HEK293T (cell line): ENCODE measurements at places on chromosomes 6 and 20.
A peak's percentile ranks its signal among the peaks of the same experiment; 100 is the strongest.

- DNase-seq = no peak
Observed at GRCh38 chr6:13573669-13574110, 711 bp upstream of the SIRT5 start.

- DNase-seq = no peak
Observed at GRCh38 chr6:151181706-151182363, 57.9 kb upstream of the AKAP12 start.

DNA sequence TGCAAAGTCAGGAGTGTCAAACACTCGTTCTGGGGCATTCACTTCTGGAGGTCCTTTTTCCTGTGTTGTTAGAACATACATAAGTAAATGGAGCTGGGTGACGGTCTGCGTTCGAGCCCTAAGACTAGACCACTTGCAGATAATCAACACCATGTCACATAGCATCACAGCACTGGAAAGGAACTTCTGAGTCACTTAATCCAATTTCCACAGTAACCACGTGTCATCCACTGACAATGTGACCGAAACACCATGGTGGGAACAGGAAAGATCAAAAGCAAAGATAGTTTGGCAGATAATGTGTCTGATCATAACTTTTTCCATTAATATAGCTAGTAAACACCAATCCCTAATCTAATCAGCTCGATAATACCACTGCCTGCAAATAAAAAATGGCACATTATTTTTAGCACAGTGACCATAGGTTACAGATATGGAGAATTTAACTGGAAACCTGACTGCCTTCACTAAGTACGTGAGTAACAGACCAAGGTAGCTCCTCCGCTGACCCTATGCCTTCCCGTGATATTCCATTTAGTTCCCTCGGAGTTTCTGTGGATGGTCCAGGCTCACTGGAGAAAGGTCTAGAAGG lies 34.8 kb downstream of the WRNIP1 start:
- DNase-seq = no peak

DNA sequence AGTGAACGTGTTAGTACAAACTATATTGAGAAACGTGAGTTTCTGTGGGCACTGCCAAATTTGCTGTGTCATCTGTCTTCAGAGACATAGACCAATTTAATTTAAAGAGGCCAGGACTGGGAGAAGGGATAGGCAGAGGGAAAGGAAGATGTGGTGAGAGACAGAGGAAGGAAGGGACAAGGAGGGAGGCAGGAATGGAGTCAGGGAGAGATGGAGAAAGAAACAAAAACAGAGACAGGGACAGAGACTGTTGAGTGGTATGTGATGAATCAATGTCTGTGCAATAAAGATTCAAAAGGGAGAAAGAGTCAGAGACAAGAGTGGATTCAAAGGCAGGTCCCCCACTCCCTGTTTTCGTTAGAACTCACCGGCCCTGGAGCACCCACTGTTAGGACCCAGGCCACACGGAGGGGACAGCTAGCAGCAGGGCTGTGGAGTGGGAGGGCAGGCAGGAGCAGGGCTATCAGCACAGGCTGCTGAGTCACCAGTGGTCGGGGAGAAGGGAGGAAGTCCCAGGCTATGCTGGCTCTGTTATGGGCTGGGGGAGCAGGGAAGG lies 51.6 kb upstream of the CHD6 start:
- no peak for DNase-seq

- no peak for DNase-seq
Observed at GRCh38 chr20:60240415-60240814, 282.2 kb downstream of the CDH26 start.

DNA sequence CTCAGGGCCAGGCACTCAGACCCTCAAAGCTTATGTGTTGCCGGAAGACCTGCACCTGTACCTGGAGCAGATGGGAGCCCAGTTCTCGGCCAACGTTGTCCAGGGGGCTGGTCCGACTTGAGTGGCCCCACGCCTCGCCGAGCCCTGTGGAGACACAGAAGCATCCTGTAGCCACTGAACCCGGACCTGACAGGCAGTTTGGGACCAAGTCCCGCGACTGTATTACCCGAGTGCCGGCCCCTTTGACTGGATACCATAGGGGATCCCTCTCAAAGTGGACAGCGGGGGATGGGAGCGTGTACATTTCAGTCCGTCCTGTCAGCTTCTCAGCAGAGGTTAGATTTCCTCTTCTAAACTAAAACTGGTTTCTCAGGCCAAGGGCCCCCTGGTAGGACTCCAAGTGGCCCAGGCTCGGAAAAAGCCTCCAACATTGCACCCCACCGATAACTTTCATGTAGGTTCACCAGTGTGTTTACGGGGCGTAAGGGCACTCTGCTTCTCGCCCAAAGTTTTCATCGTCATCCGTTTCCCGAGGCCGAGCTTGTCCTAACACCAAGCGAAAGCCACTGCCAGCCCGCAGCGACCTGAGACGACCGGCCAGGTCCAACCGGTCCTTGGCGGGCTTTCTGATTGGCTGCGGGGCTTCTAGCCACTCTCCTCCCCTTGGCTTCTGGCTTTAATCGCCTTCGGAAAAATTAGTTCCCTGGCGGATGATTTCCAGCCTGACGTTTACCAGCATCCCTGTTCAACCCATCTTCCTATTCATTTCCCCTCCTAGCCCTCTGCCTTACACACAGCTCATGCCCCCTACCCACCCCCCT lies 10.8 kb downstream of the SIM1 start:
- no peak for DNase-seq

DNA sequence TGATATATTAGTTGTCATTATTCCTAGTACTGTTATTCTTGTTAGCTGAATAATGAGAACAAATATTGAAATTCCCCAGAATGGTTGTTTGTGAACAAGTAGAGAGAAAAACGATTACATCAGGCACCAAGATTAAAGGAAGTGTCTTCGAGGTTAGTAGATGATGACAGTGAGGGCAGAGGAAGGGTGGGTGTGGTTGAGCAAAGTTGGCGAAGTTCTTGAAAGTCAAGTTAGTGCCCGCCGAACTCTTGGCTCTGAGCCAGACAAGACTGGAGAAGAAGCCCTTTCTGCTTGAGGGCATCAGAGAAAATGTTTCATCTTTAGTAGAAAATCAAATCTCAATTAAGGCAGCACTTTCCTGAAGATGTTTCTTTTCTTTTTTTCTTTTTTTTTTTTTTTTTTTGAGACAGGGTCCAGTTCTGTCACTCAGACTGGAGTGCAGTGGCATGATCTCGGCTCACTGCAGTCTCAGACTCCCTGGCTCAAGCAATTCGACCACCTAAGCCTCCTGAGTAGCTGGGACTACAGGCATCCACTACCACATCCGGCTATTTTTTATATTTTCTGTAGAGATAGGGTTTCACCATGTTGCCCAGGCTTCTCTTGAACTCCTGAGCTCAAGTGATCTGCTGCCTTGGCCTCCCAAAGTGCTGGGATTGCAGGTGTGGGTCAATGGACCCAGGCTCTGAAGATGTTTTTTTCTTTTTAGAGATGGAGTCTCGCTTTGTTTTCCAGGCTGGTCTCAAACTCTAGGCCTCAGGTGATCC lies 77.1 kb downstream of the SGK1 start:
- no peak for DNase-seq

- no peak for DNase-seq
Observed at GRCh38 chr6:82015043-82015442, 232.5 kb downstream of the IBTK start.

DNA sequence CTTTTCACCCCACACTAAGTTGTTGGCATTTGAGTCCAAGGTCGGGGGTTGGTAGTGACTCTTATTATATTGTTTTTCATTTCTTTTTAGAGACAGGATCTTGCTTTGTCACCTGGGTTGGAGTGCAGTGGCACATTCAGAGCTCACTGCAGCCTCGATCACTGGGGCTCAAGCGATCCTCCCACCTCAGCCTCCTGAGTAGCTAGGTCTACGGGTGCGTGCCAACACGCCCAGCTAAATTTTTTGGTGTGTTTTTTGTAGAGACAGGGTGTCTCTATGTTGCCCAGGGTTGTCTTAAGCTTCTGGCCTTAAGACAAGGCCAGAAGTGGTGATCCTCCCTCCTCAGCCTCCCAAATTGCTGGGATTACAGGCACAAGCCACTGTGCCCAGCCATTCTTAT lies 25.1 kb upstream of the TGM2 start:
- DNase-seq = no peak

DNA sequence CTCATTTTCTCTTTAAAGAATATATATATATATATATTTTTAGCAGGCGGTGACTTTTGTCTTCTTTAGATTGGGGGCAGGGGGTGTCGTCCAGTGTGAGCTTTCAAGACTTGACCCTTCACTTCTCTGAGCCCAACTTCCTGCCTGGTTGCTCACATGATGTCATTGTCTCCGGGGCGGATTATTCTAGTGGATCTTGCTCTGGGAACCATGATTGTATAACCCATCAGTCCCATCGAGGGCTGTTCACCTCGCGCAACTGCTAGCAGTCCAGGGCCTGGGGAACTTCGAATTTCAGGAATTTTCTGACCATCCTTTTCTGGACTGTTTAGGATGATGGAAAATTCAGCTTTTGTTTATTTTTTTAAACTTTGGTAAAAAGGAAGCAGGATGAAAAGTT lies 1.0 kb downstream of the IGF2R start:
- peak; percentile 65 for DNase-seq

DNA sequence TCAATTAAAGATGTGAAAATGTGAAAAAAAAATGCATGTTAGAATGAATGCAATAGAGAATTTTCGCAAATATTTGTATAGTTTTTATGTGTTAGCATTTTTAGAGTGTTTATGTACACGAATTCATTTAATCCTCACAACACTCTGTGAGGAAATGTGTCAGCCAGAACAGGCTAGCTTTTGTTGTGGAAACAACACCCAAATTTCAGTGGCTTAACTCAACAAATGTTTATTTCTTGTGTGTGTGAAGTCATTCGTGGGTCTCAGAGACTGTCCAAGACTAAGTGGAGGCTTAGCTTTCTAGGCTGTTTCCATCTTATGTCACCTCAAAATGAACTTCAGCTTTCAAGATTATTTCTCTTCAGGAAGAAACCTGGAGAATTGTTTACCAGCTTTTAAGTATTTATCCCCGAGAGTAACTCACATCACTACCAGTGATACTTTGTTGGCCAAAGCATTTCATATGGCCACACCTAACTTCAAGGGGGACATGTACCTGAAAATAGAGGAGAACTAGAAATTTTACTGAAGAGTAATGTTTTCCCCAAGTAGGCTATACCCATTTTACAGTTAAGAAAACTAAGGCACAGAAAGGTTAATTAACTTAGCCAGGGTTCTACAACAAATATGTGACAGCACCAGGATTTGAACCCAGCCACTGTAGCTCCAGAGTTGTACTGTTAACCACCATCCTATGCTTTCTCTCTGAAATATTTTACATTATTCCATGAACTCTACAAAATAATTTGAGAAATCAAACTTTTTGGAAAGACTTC lies 306.1 kb downstream of the QKI start:
- no peak for DNase-seq

GRCh38 chr6:158175111-158175510 lies 7.0 kb downstream of the GTF2H5 start:
- no peak for DNase-seq

- DNase-seq = no peak
Observed at GRCh38 chr6:118980063-118980462, 45.1 kb upstream of the MCM9 start.

DNA sequence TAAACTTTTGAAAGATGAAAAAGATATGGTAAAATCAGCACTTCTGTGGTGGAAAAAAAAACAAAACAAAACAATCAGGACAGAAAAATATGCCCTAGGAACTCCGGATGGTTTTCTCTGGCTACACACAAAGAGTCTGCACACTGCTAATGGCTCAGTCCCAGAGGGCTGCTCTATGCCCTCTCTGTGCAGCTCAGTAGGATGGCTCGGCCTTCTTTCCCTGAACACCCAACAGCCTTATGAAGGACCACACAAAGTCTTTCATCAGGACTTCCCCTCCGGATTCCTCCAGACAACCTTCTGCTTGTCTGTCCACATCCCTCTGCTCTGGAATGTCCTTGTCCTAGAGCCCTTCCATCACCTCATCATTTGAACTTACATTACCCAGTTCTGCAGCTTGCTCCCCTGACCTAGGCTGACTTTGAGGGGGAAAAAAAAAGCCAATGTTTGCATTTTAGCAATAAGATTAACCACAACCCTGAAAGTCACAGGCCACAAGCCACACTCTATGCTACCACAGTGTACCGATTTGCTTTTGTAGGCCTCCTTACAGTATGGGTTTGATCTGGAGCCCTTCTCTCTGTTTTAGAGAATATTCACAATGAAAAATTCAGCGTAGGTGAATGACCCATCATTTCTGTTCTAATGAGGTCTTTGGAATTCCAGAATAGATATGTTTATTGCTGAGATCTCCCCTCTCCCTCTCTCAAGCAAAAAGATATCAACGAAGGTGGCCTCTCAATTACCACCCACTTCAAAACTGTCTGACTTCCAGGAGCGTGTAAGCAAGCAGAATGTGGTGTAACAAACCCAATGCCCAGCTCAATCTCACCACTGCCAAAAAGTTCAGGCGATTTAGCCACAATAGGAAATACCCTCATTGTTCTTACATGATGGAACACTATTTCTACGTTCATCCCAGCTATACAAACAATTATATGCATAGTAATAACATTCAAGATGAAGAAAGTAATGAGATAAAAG lies 164.0 kb downstream of the GMDS start:
- no peak for DNase-seq

GRCh38 chr6:88477413-88477812 lies 311.3 kb upstream of the CNR1 start:
- DNase-seq = no peak

DNA sequence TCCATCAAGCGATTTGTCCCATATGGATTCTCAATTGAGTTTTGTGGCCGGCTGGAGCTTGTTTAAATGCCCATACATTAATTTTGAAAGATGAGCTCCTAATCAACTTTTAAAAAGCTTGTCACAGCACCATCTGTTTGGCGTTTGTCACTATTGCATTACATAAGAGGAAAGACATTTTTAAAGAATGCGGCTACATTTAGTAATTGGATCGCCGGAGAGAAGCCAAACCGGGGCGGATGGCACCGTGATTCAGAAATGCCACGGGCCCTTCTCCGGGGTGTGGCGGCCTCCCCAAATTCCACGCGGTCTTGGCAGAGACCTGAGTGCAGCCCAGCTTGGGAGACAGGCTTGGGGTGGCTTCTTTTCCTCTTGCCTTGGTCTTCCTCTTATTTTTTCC lies 67.7 kb upstream of the ZNFX1 start:
- DNase-seq = no peak

DNA sequence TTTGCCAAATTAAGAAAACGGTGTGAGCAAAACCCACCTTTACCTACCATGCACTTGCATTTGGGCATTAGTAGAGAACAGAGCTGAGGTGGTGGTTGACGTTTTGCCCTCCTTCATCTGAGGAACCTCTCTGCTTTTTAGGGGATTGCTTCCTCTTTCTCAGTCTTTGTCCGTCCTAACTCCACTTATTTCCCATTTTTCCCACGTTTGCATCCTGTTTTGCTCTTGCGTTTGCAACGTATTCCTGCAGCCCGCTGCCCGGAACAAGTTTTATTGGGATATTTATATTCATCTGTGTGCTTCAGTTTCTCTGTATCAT lies 374 bp upstream of the SERINC1 start:
- no peak for DNase-seq

- no peak for DNase-seq
Observed at GRCh38 chr6:41965429-41966213, 24.0 kb upstream of the CCND3 start.

- DNase-seq = no peak
Observed at GRCh38 chr6:75147512-75147911, 58.3 kb downstream of the COL12A1 start.

DNA sequence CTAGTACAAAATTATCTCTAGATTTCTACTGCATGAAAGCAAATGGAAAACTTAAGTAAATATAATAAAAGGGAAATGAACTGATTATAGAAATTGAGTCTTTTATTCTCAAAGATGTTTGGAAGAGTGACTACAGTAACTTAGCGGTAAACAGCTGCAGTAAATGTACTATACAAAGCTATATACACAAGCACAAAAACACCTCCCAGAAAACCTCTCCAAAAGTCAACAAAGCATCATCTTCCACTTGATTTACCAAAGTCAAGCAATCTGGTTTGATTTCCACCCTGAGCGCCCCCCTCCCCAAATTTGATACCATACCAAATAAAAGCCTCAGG lies 142.1 kb upstream of the SHLD1 start:
- no peak for DNase-seq
